ENCODE measurements at places on chromosomes 16 and 17.

GRCh38 chr16:79130616-79131015 is 469.9 kb downstream of the MAF start:
- DNase-seq, result no peak

DNA sequence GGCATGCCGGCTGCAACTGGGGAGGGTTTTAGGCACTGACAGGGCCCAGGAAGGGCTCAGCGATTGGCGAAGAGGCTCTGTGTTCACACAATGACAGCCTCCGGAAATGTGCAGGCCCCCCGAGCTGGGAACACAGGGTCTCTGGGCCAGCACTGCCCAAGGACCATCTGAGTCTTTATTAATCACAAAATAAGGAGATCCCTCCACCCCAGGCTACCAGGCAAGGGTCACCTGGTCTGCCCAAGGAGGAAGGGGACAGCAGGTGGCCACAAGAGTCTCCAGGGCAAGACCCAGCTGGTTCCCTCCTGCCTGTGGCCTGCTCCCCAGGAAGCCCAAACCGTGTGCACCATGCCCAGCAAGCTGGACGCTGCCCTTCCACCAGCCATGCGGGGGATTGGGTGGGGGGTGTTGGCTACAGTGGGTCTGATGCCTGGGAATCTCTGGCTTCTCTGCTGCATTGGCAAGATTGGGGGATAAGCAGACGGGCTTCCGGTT is 52.1 kb upstream of the TNRC6C start:
- no peak for DNase-seq

DNA sequence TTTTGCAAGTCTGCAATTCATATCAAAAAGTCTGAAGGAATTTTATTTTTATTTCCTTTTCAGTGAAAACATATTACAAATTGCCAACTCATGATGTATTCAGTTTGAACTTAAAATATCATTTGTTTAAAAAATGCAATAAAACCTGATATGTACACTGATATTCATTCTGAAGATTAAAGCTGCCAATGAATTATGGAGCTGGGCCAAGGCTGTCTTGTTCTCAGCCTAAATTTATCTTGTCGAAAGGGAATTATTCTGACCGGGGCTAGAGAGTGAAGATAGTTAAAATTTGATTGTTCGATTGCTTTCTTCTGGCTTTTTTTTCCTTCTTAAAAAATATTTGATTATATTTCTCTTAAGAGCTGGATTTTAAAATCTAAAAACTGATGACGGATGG is 54.0 kb upstream of the RBFOX1 start:
- no peak for DNase-seq

- DNase-seq, result no peak
Measured at GRCh38 chr17:57439651-57440050, 183.3 kb downstream of the MSI2 start.

- no peak for DNase-seq
Measured at GRCh38 chr17:53659181-53659580, 163.5 kb upstream of the KIF2B start.

Data from Daoy (cell line).